Stimulated activated CD4-positive, alpha-beta T cell treated with anti-CD3 and anti-CD28 coated beads, Interleukin-4, amount 100 ng/mL, for 1 hour (primary cell): ENCODE measurements at places on chromosomes 16 and 17.

DNA sequence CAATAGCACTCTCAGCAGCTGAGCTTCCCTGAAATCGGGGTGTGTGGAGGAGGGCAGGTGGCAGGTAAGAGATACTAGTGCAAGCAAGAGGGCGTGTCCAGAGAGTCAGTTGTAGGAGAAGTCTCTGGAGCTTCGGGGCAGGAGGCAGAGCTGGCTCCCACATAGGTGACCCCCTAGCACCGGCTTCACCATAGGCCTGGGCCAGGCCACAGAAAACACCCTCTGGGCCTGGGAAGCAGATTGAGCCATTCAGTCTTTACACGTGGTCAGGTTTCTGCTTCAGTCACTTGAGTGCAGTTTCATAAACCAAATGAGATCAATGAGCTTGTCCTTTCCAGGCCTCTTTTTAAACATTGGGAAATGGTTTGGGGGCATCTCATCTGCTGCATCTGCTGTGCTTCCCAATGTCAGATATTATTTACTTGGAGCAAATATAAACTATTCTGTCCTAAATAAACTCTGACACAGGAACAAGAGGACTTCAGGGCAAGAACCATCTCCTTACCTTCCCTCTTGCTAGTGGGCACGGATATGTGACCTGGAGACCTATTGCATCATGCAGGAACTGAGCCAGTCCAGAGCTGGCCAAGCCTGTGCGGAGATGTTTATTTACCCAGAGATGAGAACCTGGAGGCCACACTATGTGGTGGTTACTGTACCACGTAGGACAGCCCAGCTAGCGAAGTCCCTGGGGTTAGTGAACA lies 16.1 kb downstream of the CCR7 start:
- no peak for DNase-seq

GRCh38 chr16:4624827-4625559 lies 367 bp downstream of the MGRN1 start:
- peak; percentile 72 for DNase-seq

- no peak for DNase-seq
Observed at GRCh38 chr17:76880971-76881370, 12.8 kb downstream of the MGAT5B start.

GRCh38 chr17:75159196-75160031 lies 5.1 kb upstream of the JPT1 start:
- no peak for DNase-seq

- DNase-seq = no peak
Observed at GRCh38 chr17:42120161-42120769, 902 bp downstream of the KAT2A start.

- no peak for DNase-seq
Observed at GRCh38 chr16:12268606-12269005, 292.1 kb downstream of the SNX29 start.

DNA sequence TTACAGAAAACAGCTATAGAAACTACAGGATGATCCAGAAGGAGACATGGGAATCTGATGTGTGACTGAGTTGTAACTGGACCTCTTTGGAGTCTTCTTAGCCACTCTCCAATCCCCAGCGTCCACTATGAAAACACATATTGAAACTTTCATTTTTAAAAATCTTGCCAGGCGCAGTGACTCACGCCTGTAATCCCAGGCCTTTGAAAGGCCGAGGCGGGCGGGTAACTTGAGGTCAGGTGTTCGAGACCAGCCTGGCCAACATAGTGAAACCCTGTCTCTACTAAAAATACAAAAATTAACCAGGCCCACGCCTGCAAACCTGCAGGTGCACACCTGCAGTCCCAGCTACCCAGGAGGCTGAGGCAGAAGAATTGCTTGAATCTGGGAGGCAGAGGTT lies 53.3 kb downstream of the HIC1 start:
- DNase-seq = no peak

DNA sequence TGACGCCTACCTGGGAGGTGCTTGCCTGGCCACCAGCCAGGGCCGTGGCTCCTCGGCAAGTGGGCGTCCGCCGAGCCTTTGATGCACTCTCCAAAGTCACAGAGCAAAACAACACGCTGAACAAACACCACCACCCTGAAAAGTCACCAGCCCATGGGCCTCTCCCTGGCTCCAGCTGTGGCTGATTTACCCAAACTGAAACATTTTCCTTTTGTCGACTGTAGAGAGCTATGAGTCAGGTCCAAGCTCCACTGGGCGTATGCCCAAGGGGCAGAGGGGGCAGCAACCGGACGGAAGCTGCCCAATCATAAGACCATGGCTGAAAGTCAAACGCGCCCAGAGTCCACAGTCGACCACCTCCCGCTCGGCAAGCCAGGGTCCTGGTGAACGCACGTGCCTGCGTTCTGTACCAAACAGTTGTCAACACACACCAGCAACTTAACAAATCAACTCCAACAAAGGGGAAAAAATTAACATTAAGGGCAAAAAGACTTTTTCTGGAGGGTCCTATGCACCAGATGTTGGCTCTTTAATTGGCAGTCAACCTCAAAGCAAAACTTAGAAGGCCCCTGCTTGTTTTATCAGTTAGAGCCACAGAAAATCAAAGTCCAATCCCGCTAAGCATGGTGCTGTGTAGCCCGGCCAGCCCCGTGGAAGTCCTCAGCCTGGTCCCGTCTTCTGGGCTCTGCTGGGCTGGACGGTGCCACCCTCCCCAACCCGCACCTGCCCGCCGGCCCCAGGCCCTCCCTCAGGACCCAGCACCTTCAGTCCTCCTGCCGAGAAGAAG lies 47.3 kb downstream of the TBC1D16 start:
- no peak for DNase-seq

DNA sequence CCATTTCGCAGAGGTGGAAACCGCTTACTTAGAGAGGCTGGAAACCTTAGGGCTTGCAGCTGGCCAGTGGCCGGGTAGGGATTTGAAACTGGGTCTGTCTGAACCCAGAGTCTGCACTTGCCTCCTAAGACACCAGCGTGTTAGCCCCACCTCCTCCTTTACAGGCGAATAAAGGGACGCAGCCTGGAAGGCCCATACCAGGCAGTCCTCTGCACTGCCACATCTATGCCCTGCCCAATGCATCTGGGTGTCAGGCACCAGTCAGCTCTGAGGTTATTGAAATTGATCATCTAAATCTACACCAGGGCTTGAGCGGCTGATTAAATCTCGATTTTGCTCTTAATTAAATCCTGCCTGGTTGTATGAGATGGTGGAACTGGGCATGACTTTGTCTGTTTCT lies 19.9 kb upstream of the NAGS start:
- DNase-seq = no peak

GRCh38 chr17:78341559-78342448 lies 18.1 kb downstream of the SOCS3 start:
- no peak for DNase-seq

DNA sequence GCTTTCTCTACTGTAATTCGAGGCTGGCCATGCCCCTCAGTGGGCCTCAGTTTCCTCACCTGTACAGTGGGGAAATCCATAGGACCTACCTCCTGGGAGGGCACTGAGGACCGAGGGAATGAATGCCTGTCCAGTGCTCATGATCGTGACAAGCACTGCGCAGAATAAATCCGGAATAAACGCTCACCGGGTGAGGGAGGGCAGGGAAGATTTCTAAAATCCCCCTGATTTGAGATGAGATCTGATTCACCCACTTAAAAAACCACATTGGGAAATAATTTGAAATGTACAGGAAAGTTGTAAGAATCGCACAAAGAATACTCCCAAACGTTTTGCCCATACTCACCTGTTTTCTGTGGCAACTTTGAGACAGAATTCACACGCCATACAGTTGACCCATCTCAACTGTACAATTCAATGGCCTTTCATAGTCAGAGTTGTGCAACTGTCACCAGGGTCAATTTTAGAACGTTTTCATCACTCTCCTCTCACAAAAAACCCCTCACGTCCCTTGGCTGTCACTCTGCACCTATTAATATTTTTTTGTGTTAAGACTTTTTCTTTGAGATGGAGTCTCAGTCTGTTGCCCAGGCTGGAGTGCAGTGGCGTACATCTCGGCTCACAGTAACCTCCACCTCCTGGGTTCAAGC lies 49.8 kb downstream of the IRF8 start:
- no peak for DNase-seq

GRCh38 chr17:39364236-39365025 lies 37.0 kb downstream of the FBXL20 start:
- no peak for DNase-seq
